Suprapubic skin (tissue), 4 donors: ENCODE measurements at places on chromosomes 3 and 15. TPM values are rescaled to one million over a fixed set of nuclear protein-coding genes. Genes with fewer than 3 reads are reported as not detected.

DNA sequence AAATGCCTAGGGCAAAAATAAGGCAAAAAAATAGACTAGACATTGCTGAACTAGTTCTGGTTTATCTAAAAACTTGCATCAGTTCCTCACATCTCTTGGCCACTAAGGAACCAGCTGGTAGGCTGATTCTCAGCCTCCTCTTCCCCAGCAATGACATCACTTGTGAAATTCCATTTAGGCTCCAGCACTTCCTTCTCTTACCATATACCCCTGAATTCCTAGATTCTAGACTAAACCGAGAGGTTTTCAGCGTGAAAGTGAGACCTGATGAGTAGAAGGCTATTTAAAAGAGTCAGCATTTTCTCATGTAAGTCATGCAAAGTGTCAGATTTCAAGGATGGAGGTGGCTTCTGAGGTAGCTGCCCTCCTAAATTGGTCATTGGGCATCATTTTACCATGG, 247.1 kb upstream of the CDIN1 start:
- no peak for DNase-seq

- DNase-seq: no peak
Observed at GRCh38 chr15:86439614-86440013, 359.9 kb downstream of the AGBL1 start.

GRCh38 chr3:88013592-88013991, 45.2 kb downstream of the CGGBP1 start:
- no peak for DNase-seq

DNA sequence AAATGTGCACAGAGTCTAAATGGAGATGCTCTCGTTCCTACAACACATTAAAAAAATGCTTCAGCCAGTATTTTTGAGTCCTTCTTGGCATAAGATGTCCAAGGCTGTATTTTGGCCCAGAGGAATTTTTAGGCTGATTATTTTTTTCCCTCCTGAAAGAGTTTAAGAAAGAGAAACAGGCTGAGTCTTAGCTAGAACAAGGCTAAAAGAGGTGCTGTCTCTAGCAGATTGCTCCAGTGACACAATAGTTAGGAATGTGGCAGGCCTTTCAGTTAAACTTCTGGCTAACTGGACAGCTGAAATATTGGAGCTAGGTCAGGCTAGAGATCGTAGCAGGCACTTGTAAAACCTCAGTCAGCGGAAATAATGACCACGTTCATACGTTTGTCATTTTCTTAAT, 271.4 kb upstream of the RARB start:
- no peak for DNase-seq

DNA sequence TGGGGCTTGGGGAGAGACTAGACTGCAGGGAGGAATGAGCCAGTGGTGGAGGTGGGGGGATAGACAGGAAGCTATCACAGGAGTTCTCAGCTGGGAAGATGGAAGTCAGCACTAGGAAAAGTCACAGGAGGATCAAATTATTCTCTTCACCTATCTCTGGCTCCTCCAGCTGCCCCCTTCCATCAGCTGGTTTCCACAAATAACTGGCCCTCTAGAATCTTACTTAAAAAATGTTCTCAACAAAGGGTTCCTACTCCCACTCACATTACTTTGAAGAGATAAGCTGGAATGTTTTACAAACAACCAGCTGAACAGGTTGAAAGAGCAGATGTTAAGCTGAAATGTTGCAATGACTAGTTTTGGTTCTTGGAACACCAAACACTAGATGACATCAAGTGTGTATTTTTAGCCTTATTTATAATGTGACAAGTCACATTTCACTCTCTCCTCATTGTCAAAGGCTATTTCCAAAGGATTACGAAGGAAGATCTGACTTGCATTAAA, 102.7 kb upstream of the AADACL2 start:
- DNase-seq: no peak

GRCh38 chr15:74403991-74404563, 29.7 kb downstream of the SEMA7A start:
- DNase-seq: no peak

GRCh38 chr15:35020974-35021373, 32.9 kb upstream of the ZNF770 start:
- no peak for DNase-seq

- DNase-seq: no peak
Observed at GRCh38 chr3:176967522-176967921, 229.8 kb downstream of the TBL1XR1 start.

DNA sequence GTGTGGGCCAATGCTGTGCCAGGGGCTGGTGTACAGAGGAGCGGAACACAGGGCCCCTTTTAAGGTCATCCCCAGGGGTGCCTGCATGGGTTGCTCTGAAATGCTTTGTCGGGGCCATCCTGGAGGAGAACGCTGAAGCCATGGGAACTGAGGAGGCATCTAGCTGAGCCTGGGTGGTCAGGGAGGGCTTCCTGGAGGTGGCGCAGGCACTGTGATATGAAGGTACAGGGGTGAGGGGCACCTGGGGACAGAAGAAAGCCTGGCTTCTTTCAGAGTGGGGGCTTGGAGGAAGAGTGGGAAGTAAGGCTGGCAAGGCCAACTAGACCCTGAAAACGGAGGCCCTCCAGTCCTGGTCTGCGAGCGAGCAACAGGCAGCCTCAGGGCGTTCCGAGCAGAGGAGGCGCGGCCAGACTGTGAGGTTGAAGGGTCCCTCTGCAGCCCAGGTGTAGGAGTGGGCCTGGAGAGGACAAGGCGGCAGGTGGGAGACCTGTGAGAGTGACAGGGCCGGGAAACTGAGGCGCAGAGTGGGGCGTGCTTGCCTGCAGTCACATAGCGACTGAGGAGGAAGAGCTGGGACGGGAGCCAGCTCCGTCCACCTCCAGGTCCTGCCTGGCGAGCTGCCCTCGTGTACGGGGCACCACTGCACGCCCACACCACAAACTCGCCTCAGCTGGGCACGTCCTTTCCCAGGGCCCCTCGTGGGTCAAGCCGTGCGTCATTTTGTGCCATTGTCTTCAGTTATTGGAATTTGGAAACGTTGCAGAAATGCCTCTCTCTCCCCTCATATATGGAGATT, 4.1 kb downstream of the FBLN2 start:
- DNase-seq: no peak

DNA sequence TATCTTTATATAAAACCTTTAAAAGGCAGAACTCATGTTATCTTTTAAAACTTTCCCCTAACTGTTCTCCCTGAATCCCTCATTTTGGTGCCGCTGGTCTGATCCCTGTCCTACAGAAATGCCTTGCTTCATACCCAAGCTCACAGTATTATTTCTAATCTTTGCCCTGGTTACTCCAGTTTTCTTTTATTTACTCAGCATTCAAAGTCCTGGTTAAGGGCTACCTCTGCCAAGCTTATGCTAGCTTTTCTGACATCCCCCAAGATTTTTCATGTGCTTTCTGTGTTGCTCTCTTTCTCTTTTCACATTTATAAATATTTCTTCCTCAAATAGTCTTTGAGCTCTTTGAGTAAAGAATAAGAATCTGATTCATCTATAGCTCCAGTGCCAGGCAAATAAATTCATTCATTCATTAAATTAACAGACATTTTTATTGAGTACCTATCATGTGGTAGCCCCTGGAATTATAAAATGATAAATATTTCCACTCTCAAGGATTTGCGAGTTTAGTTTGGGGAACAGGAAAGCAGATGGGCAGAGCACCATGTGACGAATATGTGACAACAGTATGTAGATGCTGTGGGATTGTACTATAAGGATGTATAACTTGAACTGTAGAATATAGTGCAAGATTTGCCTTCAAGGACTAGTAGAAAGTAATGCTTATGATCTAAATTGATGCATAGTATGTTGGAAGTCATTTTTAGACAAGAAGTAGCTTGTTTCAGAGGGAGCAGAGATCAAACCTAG, 247.5 kb downstream of the LPP start:
- no peak for DNase-seq

DNA sequence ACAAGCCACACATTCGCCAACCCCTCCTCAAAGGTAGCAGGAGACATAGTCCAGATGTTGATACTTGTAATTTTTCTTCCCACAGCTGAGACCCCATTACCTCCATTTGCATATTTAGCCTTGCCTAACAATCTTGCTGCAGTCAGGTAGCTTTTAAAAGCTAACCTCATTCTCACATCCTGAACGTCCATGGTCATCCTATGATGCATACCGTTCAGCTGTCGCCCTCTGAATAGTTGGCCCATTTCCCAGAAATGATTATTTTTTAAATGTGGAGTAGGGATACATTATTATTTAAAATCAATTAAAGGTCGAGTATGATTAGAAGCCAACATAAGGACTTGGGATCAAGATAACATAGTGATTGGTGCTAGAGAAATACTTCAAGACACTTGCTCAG, 165.0 kb downstream of the MEX3B start:
- no peak for DNase-seq

GRCh38 chr15:100095541-100096247, 246.1 kb downstream of the ADAMTS17 start:
- no peak for DNase-seq

- DNase-seq: no peak
Observed at GRCh38 chr3:72238010-72238691, 453.2 kb upstream of the PROK2 start.

- no peak for DNase-seq
Observed at GRCh38 chr3:53495520-53496391, 1.3 kb downstream of the CACNA1D start.

- no peak for DNase-seq
Observed at GRCh38 chr15:90839187-90840071, 29.0 kb upstream of the FURIN start.

DNA sequence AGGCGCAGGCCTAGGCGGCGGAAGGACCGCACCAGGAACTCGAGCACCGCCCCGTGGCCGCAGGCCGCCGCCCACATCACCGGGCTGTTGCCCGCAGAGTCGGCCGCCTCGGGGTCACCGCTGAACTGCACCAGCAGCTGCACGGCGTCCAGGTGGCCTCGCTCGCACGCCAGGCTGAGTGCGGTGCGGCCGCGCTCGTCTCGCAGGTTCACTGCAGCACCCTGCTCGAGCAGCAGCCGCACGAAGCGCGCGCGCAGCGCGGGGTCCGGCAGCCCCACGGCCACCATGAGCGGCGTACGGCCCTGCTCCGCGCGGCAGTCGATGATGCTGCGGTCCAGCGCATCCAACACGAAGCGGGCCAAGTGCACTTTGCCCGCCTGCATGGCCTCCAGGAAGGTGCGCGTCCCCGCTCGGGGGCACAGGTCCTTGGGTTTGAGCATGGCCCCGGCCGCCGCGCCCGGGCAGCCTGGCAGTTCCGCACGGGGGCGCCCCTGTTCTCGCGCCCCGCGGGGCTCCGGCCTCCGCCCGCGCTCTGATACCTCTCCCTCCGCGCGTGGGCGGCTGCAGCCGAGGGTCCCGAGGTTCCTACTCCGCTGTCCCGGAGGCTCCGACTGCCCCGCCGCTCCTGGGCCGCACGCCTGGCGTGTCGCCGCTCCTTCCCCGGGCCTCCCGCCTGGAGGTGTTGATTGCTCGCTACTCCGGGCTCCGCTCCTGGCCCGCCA, 556 bp downstream of the ANKRD63 start:
- no peak for DNase-seq

DNA sequence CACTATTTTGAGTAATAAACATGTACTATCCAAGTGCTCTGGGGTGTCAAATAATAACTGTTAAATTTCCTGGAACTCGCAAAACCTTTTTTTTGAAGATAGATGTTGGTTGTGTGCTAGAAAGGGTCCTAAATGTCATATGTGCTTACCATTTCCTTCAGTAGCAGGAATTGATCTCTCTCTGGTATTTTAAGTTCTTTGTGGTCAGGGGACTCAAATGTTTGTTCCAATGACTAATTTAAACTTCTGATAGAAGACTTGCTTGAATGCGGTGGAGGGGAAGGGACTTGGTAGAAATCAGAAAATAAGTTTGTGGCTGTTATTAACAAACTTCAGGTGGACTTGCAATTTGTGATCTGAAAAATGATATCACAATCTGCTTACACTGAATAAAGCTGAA, 26.8 kb downstream of the ARIH2 start:
- DNase-seq: no peak

DNA sequence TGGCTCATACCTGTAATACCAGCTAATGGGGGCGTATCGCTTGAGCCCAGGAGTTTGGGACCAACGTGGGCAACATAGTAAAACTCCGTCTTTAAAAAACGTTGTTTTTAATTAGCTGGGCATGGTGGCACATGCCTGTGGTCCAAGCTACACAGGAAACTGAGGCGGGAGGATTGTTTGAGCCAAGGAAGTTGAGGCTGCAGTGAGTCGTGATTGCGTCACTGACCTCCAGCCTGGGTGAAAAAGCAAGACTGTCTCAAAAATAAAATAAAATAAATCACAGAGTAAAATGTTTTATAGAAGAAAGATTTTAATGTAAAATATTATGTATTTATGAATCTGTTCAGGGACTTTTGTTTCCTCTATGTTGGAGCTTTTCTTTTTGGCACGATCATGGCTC, 15.3 kb upstream of the STRIT1 start:
- no peak for DNase-seq

- no peak for DNase-seq
Observed at GRCh38 chr3:170974872-170975271, 51.6 kb downstream of the SLC2A2 start.

- DNase-seq: no peak
Observed at GRCh38 chr3:31226346-31226745, 306.4 kb upstream of the STT3B start.

DNA sequence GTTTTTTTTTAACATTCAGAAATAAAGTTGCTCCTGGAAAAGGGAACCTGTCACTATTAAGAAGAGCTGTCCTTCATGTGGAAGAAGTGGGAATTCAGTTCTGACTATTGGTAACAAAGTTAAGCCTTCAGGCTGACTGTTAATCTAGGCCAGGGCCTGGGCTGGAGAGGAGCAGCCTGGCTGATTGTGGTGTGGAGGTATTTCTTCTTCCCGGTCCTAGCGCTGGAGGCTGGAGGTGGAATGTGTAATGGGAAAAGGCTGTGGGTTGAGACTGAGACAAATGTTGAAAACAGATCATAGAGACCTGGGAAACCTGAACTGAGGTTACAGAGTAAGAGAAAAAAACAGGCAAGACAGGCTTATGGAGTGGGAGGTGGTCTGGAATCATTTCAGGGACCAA, 23.8 kb upstream of the SH3BP5 start:
- DNase-seq: no peak

GRCh38 chr15:62821384-62822131, 221.0 kb upstream of the TPM1 start:
- no peak for DNase-seq

GRCh38 chr3:49313896-49314688, 25.8 kb downstream of the USP4 start:
- DNase-seq: no peak

- DNase-seq: peak; percentile 73
Observed at GRCh38 chr3:71724584-71725270, 475 bp downstream of the EIF4E3 start.

DNA sequence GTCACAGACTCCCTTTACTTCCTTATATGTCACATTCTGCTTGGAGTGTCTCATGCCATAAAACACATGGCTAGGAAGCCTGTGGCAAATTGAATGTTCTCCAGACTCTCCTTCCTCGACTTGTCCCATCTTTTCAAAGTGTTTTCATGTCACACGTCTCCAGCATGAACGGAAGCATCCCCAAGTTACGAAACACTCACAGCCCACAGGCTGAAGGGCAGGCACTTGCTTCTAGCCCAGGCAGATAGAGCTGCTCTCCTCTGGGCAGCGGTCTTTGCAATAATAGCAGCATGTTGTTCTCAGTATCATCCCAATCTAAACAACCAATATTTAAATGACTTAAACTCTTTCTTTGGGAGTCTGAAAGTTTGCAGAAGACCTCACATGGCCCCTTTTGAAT, 85.3 kb upstream of the ADAMTS9 start:
- DNase-seq: no peak

TIPIN gene
- 7.1 TPM for total RNA-seq

AGBL1 gene
- not detected for total RNA-seq

RARRES1 gene
- total RNA-seq: 5.6 TPM

PPP1R14D gene
- total RNA-seq: not detected

PP2D1 gene
- not detected for total RNA-seq

TNFAIP8L3 gene
- 30.0 TPM for total RNA-seq

PTX3 gene
- 1.2 TPM for total RNA-seq

TBC1D23 gene
- total RNA-seq: 34.0 TPM

ARPP21 gene
- not detected for total RNA-seq

ARIH2 gene
- total RNA-seq: 148 TPM

CLDN18 gene
- not detected for total RNA-seq
